A549 treated with ZK216348 at 1 μM for 4 hours (cell line): ENCODE measurements at places on chromosomes 1 and 21. TPM values are rescaled to one million over a fixed set of nuclear protein-coding genes. Genes with fewer than 3 reads are reported as not detected.

The MR1 gene
- total RNA-seq: 5.3 to 7.4 TPM (median 6.4 TPM) in 5 replicates

The SYCP1 gene
- total RNA-seq: not detected in 5 replicates

The FCRL5 gene
- not detected in 5 replicates for total RNA-seq

The SELENBP1 gene
- total RNA-seq: 5.1 to 7.6 TPM (median 6.9 TPM) in 5 replicates

The TSPEAR gene
- not detected in 5 replicates for total RNA-seq
